ENCODE measurements at places on chromosomes 12 and 14. TPM values are rescaled to one million over a fixed set of nuclear protein-coding genes. Genes with fewer than 3 reads are reported as not detected.

DNA sequence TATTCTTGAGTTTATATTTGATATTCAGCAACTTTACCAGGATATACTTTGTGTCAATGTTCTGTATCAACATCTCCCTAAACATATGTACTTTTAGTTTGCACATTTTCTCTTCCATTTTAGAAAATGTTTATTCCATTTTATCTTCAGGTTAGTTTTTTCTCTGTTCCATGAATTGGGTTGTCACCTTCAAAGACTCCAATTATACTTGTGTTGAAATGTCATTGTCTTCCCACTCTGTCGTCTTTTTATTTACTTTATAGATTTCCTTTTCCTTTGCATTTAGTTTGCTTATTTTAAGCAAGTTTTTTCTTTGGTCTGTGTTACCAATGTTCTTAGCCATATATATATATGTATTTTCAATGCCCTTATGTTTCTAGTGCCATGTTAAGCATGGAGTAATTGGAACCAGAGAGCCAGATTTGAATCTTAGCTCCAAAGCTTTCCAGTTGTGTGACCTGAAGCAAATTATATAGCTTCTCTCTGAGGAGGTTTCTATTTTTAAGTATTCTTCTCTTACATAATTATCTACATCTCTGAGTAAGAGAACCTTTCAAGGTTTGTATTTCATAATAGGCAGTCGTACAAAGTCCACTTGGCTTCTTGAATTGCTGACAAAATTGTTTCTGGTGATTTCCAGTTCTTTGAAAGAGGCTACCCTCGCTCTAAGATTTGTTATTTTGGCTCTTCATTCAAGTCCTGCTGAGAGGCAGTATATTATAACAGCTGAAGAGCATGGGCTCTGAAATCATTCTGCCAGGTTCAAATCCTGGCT, 85.8 kb upstream of the DYRK2 start:
- no peaks in the 10 kb centered on the region for H3K36me3 ChIP-seq
- H3K27ac ChIP-seq, result no peak overlapping the region
- no peak overlapping the region for H3K4me3 ChIP-seq
- H3K4me1 ChIP-seq, result no peaks in the 10 kb centered on the region
- H3K27me3 ChIP-seq, result no peaks in the 10 kb centered on the region

- no peaks in the 10 kb centered on the region for H3K36me3 ChIP-seq
- DNase-seq, result no peak
- no peaks in the 10 kb centered on the region for H3K4me1 ChIP-seq
- no peaks in the 10 kb centered on the region for H3K27me3 ChIP-seq
- no peak overlapping the region for H3K4me3 ChIP-seq
Measured at GRCh38 chr12:65590318-65590717, 234.0 kb upstream of the HMGA2 start.

GRCh38 chr12:122062832-122063693, 15.5 kb upstream of the MLXIP start:
- H3K27me3 ChIP-seq, result no peaks in the 10 kb centered on the region
- no peak overlapping the region for H3K27ac ChIP-seq
- no peak for DNase-seq
- H3K4me3 ChIP-seq, result no peak overlapping the region
- H3K4me1 ChIP-seq, result peaks cover 4% of the 10 kb centered on the region
- H3K36me3 ChIP-seq, result no peaks in the 10 kb centered on the region

LRRC9 gene
- not detected for polyA plus RNA-seq

- DNase-seq, result peak; percentile 57
- peaks cover 11% of the 10 kb centered on the region for H3K4me1 ChIP-seq
- no peaks in the 10 kb centered on the region for H3K27me3 ChIP-seq
- no peak overlapping the region for H3K4me3 ChIP-seq
- H3K36me3 ChIP-seq, result no peaks in the 10 kb centered on the region
- H3K27ac ChIP-seq, result peak overlapping the region; percentile 50
Measured at GRCh38 chr14:31927348-31927832, 149.7 kb upstream of the ARHGAP5 start.

DNA sequence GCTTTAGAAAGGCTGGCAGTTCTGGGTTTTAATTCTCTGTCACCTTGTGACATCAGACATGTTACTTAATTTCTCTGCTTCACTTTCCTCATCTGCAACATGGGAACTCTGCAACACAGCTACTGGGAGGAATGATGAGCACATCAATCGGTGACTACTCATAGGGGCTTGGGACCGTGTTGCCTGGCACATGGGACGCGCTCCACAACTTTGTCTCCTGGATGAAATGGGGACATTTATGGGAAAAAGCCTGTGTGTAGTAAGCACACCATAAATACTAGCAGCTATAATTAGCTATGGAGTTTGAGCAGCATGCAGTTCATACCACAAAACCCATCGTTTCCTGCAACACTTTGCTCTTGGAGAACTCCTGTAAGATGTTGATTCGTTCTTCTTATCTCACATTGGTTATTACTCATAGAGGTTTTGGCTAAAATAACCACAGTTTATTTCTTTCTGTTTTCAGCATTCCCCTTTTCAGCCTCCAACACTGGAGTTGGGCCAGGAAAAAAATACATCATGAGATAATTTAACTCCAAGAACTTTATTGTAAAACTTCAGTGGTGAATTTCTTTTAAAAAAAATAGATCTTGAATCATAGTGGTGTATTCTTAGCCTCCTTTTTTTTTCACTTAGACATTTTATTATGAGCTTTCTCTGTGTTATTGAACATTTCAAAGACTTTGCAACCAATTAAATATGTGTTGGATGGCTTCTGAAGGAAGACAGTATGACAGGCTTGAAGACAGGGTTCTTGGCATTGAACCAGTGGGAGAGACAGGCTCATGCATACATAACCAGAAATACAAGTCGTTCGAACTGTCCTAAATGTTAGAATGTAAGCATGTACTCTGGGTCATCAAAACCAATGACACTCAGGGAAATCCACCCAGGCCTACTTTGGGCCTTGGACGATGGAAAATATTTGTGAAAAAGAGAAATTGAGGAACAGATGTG, 72.7 kb downstream of the RIN3 start:
- peak; percentile 58 for DNase-seq
- H3K36me3 ChIP-seq, result no peaks in the 10 kb centered on the region
- H3K4me3 ChIP-seq, result peak overlapping the region; percentile 74
- H3K27ac ChIP-seq, result peak overlapping the region; percentile 53
- no peaks in the 10 kb centered on the region for H3K27me3 ChIP-seq
- H3K4me1 ChIP-seq, result peaks cover 38% of the 10 kb centered on the region

DDX54 gene
- 12.5 TPM for polyA plus RNA-seq

PALS1 gene
- 1.8 TPM for polyA plus RNA-seq

DNA sequence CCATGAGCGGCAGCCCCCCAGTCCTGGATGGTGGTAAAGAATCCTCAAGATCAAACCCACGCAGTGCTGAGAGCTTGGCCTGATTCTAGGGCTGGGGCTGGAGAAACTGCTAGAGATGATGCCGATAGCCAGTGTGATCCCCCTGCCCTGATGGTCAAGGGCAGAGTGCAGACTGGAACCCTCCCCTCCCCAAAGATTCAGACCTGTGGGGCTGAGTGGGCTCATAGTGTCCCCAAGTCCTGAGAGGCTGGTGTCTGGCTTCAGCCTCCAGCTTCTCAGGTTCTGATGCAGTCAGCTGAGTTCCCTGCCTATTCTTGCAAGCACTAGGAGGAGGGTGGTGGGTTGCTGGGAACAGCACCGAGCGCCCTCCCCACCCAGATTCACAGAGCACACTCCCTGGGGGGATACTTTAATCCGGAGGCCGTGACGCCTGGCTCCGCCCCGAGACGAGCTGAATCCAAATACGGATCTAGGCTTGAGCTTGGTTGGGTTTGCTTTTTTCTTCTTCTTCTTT, 11.9 kb downstream of the RHOF start:
- peaks cover 61% of the 10 kb centered on the region for H3K4me1 ChIP-seq
- H3K36me3 ChIP-seq, result peaks cover 34% of the 10 kb centered on the region
- H3K27ac ChIP-seq, result peak overlapping the region; percentile 75
- peak overlapping the region; percentile 65 for H3K4me3 ChIP-seq

DNA sequence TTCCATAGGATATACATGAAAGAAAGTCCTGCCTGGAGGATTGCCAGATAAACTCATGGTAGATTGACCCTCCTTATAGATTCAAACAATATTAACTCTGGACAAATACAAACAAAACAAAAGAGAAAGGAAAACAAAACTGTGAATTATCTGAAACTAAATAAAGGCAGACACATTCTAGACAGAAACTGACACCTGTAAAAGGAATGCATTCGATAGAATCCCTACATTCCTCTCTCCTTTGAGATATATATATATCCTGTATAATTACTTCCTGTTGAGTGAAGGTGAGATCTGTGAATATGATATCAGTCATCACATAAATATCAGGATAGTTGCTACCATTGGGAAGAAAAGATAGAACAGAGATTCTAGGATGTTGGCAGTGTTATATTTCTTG, 948.4 kb upstream of the ATXN7L3B start:
- DNase-seq, result no peak
- no peaks in the 10 kb centered on the region for H3K27me3 ChIP-seq
- no peak overlapping the region for H3K4me3 ChIP-seq
- H3K27ac ChIP-seq, result no peak overlapping the region
